NCI-H1105 (cell line): ENCODE measurements at places on chromosomes 3 and 15.
A peak's percentile ranks its signal among the peaks of the same experiment; 100 is the strongest.

GRCh38 chr3:160883373-160883772, 127.3 kb downstream of the PPM1L start:
- no peak for DNase-seq

- no peak for DNase-seq
These were observed 266.6 kb upstream of the ICE2 start for GRCh38 chr15:60745469-60746061.

GRCh38 chr3:14863333-14864100, 44.8 kb downstream of the FGD5 start:
- no peak for DNase-seq

DNA sequence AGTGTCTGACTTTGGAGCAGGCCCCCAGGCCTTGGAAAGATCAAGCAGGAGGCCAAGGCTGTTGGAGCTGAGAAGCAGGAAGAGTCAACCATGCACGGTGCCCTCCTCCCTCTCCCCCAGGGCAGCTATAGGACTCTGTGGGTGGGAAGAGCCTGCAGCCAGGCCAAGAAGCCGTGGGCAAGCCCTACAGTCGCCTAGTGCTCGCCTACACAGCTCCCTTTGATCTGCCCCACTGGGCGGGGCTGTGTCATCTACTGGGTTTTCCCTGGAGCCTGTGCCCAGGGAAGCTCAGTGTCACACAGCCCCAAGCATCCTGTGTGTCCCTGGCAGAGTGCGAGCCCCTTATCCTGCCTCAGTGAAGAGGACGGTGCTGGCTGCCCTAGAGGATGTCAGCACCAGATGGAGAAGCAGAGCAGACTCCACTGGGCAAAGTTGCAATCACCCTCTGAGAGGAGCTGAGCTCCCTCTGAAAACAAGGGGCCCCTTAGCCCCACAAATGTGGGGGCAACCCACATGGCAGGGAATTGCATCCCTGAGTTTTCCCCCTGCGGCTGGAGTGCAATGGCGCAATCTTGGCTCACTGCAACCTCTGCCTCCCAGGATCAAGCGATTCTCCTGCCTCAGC, 72.2 kb downstream of the KLF13 start:
- no peak for DNase-seq

- peak; percentile 74 for DNase-seq
These were observed 49.5 kb downstream of the CYP11A1 start for GRCh38 chr15:74317820-74318375.
